ENCODE measurements at places on chromosomes 3 and 15.

- DNase-seq = no peak
Observed at GRCh38 chr3:18987862-18988447, 160.4 kb upstream of the KCNH8 start.

- DNase-seq = no peak
Observed at GRCh38 chr3:120142236-120142635, 48.0 kb upstream of the GSK3B start.

- DNase-seq = no peak
Observed at GRCh38 chr15:39640665-39641064, 59.8 kb downstream of the THBS1 start.

- no peak for DNase-seq
Observed at GRCh38 chr15:101441696-101442095, 47.8 kb downstream of the PCSK6 start.

- DNase-seq = no peak
Observed at GRCh38 chr3:12560505-12561190, 3.8 kb downstream of the MKRN2 start.

DNA sequence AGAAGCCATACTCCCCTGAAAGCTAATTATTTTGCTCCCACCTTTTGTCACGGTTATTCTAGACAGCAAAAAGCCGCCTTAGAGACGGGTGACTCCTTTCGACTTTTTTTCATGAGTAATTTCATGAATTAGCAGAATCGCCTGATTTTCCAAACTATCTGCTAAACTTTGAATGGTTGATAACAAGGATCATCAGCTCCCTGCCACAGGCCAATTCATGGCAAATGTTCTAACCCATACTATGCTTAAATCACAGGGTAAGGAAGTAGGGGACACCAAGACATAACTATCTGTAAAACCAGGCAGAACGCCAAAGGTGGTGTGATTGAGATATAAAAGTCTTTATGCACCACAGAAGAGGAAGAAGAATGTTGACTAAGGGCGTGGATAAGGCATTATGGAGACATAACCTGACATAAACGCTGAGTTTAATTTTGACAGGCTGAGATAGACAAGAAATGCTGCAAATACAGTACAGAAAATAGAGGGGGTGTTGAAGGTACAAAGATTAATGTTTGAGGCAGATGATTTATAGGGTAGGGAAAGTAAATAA lies 891 bp upstream of the DMXL2 start:
- DNase-seq = no peak

- no peak for DNase-seq
Observed at GRCh38 chr15:62093809-62094208, 27.0 kb downstream of the C2CD4A start.

DNA sequence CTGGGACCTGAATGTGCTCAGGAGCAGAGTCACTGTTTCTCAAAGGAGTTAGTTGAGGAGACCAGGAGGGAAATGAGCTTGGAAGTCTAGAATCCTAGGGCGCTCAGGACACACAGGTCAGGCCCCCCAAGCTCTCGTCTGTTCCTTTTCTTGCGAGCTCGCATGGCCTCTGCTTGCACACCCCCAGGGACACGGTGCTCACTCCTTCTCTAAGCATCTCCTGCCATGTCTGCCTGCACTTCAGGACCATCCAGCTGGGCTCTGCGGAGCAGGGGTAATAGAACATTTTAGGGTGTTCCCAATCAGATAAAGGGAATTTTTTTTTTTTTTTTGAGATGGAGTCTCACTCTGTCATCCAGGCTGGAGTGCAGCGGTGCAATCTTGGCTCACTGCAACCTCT lies 213.2 kb downstream of the XXYLT1 start:
- no peak for DNase-seq

DNA sequence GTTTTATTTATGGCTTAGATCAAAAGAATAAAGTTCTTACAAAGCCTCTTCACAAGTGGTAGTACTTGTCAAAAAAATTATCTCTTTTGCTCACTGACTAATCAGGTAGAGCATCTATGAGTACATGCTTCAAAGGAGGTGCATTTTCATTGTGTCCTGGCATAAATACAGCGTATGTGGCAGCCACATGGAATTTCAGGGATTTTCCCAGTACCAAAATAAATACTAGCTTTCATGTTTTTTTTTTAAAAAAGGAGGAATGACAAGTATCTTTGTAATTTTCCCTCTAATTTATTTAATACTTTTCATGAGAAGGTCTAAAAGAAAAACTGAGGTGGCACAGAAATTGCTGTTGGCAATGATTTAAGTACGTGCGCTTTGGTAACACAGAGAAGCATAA lies 597.8 kb upstream of the ALCAM start:
- DNase-seq = no peak

- no peak for DNase-seq
Observed at GRCh38 chr15:90981681-90982080, 12.7 kb downstream of the PRC1 start.

DNA sequence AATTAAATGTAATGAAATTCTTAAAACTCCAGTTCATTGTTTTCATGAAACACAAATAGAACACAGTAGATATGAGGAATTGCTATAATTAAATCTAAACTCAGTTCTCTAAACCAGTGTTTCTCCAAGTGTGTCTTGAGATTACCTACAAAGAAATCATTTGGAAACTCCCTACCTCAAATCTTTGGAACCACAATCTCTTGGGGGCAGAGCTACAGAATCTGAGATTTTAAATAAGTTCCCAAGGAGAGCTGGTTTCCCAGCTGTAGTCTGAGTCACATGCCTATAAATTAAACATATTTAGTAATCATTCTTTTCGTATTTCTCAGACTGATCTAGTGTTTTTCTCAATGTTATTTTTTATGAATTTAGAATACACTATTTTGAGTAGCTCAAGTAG lies 17.0 kb upstream of the ACTC1 start:
- DNase-seq = no peak

DNA sequence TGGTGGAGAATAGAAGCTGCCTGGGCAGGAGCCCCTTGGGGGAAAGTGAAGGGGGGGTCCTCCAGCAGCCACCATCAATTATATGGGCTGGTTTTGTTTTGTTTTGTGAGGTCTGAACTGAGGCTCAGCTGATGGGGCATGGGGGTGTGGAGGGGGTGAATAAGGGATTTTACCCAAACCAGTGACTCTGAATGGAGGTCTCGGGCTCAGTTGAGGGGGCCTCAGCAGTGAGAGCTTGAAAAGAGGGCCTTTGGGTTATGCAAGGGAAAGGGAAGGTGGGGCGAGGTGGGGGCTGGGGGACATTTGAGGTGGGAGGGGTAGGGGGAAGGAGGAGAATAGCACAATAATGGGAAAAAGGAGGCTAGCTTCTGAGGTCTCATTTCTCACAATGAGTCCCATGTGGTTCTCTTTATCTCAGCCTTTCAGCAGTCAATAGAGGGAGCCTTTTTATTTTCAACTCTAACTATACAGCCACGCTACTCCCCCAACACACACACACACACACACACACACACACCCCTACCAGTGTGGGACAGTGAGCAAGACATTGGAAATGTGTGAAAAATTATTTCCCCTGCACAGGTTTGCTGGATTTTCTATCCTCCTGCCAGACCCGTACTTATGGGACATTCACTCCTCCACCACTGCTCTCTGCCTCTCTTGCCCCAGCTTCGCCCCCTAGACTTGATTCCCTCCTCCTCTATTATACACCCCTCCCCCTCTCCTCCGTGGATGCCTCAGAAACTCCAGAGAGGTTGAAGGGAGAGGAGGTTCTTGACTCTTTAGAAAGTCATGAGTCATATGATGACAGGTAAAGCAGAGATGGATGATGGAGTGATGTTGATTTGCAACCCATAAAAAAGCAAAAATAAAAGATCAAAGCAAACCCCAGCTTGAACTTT lies 96.0 kb downstream of the GTPBP8 start:
- DNase-seq = no peak

DNA sequence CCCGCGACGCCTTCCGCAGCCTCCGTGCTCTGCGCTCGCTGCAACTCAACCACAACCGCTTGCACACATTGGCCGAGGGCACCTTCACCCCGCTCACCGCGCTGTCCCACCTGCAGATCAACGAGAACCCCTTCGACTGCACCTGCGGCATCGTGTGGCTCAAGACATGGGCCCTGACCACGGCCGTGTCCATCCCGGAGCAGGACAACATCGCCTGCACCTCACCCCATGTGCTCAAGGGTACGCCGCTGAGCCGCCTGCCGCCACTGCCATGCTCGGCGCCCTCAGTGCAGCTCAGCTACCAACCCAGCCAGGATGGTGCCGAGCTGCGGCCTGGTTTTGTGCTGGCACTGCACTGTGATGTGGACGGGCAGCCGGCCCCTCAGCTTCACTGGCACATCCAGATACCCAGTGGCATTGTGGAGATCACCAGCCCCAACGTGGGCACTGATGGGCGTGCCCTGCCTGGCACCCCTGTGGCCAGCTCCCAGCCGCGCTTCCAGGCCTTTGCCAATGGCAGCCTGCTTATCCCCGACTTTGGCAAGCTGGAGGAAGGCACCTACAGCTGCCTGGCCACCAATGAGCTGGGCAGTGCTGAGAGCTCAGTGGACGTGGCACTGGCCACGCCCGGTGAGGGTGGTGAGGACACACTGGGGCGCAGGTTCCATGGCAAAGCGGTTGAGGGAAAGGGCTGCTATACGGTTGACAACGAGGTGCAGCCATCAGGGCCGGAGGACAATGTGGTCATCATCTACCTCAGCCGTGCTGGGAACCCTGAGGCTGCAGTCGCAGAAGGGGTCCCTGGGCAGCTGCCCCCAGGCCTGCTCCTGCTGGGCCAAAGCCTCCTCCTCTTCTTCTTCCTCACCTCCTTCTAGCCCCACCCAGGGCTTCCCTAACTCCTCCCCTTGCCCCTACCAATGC lies 2.0 kb downstream of the ISLR start:
- DNase-seq = no peak

GRCh38 chr3:190581041-190581541 lies 67.2 kb downstream of the IL1RAP start:
- DNase-seq = no peak

GRCh38 chr3:9944271-9944670 lies 7.9 kb downstream of the PRRT3 start:
- DNase-seq = no peak

DNA sequence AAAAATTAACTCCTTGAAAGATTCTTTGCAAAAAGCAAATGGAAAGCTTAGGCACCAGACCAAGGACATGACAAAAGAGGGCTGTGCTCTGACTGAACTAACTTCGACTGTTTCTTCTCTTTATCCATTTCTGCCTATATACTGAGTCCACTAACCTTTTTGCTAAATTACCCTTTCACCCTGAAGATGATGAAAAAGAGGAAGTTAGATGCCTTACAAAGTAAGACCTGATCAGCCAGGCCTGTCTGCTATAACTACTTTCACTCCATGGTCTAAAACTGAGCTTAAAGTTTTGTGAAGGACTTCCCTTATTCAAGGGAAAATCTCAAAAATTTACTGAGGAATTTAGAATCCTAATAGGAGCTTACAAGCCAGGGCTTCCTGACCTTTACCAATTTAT lies 6.2 kb upstream of the IGSF10 start:
- DNase-seq = no peak

- no peak for DNase-seq
Observed at GRCh38 chr3:30393079-30393478, 213.3 kb upstream of the TGFBR2 start.

DNA sequence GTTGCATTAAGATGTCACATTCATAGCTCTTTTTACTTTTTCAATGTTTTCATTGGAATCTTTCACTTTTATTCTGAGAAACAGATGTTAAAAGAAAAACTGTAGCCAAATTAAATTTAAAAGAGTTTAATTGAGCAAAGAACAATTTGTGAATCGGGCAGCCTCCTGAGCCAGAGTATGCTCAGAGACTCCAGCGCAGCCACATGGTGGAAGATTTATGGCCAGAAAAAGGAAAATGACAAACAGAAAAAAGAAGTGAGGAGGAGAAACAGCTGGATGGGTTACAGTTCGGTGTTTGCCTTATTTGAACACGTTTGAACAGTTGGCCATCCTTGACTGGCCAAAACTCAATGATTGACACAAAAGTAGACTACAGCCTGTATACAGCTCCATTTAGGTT lies 33.8 kb upstream of the RAB11A start:
- DNase-seq = no peak

GRCh38 chr15:69784798-69785566 lies 312.7 kb downstream of the TLE3 start:
- no peak for DNase-seq

DNA sequence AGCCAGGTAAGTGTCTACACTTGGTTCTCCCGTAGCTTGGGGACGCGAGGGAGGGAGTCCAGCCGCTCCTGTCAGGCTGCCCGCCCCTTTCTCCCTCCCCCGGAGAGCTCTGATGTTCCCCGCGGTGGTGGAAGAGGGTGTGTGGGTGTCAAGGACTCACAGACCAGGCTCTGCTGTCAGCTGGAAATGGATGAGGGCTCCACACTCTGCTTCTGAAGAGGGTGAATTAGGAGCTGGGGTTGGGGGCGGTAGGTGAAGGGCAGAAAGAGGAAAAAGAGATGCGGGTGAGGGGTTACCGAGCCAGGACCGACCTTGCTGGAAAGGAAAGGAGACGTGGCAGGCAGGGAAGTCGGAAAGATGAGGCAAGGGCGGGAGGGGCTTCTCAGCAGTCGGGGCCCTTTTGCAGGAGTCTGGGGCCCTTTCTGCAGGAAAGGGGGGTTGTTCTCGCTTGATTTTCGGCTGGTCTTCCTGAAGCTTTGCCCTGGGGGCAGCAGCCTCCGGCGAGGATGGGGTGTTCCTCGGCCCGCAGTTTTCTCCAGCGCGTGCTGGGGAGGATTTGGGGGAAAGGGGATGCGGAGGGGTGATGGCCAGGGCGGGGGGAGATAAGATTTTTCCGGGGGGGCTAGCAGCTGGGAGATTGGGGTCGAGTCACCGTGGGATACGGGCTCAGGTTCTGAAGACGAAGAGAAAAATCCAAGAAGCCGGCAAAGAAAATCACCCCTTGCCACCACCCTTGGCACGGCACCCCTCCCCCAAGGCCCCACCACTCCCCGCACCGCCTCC lies 602 bp upstream of the BAHD1 start:
- DNase-seq = no peak

GRCh38 chr3:9978710-9979305 lies 7.8 kb downstream of the EMC3 start:
- no peak for DNase-seq

GRCh38 chr3:16362770-16363169 lies 97.8 kb downstream of the OXNAD1 start:
- DNase-seq = no peak

- DNase-seq = no peak
Observed at GRCh38 chr3:58124387-58124786, 86.4 kb downstream of the DNASE1L3 start.

GRCh38 chr3:153072382-153072781 lies 89.6 kb upstream of the RAP2B start:
- no peak for DNase-seq

GRCh38 chr3:152843955-152844354 lies 9.0 kb downstream of the P2RY1 start:
- DNase-seq = no peak

GRCh38 chr3:4261406-4261805 lies 41.8 kb upstream of the SETMAR start:
- no peak for DNase-seq
